Lung (tissue), 17 donors: ENCODE measurements at places on chromosomes 2 and 18. TPM values are rescaled to one million over a fixed set of nuclear protein-coding genes. Genes with fewer than 3 reads are reported as not detected.

Gene RIT2
- polyA plus RNA-seq = not detected

Gene C2orf81
- polyA plus RNA-seq = 7.3 TPM

Gene FIGLA
- polyA plus RNA-seq = 0.53 TPM

Gene GPATCH11
- 5.3 TPM for polyA plus RNA-seq

Gene RAB17
- 19.3 TPM for polyA plus RNA-seq

Gene CTDSP1
- polyA plus RNA-seq = 123 TPM

Gene TXNDC2
- polyA plus RNA-seq = 0.16 TPM

Gene MYO7B
- polyA plus RNA-seq = 1.6 TPM

Gene CROCC2
- 1.3 TPM for polyA plus RNA-seq

Gene TSHZ1
- 6.2 TPM for polyA plus RNA-seq

Gene SERPINB10
- 0.96 TPM for polyA plus RNA-seq

DNA sequence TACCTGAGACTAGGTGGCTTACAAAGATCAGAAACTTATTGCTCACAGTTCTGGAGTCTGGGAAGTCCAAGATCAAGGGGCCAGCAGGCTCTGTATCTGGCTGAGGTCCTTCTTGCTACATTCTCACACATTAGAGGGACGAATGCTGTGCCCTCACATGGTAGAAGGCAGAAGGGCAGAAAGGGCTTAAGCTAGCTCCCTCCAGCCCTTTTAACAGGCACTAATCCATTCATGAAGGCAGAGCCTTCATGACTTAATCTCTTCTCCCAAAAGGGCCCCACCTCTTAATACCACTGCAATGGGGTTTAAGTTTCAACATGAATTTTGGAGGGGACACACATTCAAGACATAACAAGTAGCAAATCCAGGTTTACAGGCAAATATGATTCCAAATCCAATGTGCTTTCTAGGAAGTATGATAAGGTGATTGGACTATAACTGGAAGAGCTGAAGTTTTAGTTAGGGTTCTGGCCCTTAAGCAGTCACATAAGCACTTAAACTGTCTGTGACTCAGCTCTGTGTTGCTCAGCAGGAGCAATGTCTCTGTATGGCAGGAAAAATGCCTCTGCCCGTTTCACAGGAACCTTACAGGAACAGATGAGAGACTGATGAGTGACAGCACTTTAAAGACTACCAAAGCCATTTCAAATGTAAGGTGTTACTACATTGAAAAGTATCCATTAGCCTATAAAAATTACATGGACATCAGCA is 119.6 kb upstream of the PTPRM start:
- DNase-seq = no peak

- DNase-seq = no peak
Measured at GRCh38 chr18:23068570-23069310, 66.5 kb upstream of the CABLES1 start.

DNA sequence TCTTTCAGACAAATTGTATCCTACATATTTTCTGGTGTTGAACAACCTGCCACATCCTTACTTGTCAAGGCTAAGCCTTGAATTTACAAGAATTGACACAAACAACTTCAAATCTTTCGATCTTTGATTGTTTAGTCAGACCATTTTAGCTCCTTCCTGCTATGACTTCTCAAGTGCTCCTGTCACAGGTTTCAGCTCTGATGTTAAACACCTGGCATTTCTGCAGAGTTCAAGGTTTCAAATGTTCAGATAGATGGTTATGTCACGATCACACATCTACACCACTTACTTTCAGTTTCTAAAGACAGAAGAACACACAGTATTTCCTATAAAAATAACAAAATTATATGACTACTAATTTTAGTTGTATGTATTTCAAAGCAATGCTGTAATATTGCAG is 84.0 kb downstream of the RND3 start:
- no peak for DNase-seq

GRCh38 chr2:193776988-193777387 is 1582.3 kb upstream of the TMEFF2 start:
- no peak for DNase-seq

- no peak for DNase-seq
Measured at GRCh38 chr18:79329786-79330185, 65.9 kb upstream of the NFATC1 start.

DNA sequence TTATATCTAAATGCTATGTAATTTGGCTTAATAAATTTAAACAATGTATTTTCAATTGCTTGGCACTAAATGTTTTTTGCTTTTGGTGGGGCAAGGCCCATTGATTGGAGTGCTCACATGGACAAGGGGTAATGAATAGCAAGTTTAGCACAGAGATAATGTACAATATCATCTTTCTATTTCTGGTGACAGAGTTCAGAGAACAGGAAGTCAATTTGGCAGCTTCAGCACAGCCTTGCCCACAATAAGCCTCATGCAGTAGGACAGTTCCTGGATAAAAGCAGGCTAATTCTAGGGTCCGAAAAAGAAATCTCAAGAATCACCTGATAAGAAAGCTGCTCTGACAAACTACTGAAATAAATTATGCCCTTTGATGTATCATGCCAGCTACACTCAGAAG is 443.9 kb upstream of the FSHR start:
- no peak for DNase-seq

GRCh38 chr2:177178797-177179196 is 33.8 kb upstream of the HNRNPA3 start:
- no peak for DNase-seq

- no peak for DNase-seq
Measured at GRCh38 chr2:29260142-29260772, 145.0 kb downstream of the CLIP4 start.

DNA sequence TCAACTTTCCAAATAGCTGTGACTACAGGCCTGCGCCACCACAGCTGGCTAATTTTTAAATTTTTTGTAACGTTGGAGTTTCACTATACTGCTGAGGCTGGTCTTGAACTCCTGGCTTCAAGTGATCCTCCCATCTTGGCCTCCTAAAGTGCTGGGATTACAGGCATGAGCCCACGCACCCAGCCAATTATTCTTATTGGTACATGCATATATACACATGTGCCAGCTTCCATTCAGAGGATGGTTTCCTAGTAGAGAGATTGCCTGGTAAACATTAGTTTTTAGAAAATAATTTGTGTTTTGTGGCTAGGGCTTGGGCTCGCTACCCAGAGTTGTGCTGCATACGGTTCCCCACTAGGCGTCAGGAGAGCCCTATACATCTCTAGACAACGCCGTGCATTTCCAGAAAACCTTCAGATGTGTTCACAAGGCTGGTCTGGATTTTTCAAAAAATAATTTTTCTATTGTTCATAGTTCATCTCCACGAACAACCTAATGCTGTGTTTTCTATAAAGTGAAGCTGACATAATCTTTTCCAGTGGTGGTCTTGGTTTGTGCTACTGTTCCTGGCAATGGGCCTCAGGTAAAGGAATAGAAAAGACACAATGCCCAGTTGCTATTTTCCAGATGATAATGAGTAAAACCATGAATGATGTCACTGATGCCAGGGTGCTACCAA is 14.6 kb upstream of the AFG3L2 start:
- peak; percentile 70 for DNase-seq

DNA sequence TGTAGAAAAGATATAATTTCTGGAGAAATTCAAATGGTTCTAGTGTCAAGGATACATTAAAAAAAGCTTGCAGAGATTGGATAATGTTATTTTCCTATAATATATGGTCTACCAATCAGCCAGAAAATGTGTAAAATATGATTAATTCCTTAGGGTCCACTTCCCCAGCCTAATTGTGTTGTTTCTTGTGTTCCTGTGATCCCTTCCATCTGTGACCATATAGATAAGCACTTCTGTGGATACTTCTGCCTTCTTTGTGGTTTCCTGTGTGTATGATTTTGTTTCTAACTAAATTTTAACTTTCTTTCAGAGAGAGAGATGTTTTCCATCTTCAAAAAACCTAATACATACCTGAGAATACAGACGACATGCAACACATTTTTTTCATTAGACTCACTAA is 367.1 kb upstream of the PIK3C3 start:
- no peak for DNase-seq

DNA sequence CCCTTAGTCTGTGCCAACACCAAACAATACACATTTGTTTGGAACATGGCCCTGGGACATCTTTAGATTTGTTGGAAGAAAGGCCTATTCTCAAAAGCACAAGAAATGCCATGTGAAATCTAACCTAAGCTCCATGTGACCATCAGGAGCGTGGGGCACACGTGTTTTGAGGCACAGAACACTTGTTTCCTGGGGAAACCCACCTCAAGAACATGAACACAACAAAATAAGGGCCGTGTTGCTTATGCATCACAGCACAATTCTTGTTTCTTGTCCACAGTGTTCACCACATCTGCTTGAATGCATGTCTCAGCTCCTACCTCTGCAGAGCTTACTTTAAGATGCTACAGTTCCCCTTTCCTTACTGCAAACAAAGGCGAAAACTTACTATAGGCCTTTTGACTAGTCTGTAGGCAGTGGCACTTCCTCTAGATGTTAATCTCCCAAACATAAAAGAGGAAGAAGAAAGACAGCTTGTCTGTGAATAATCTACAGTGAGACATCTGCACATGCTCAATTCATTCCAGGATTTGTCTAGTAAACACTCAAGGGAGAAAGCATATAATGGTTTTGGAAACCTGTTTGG is 165.0 kb downstream of the ANKRD44 start:
- DNase-seq = no peak

GRCh38 chr2:212142631-212143030 is 396.0 kb downstream of the ERBB4 start:
- no peak for DNase-seq

DNA sequence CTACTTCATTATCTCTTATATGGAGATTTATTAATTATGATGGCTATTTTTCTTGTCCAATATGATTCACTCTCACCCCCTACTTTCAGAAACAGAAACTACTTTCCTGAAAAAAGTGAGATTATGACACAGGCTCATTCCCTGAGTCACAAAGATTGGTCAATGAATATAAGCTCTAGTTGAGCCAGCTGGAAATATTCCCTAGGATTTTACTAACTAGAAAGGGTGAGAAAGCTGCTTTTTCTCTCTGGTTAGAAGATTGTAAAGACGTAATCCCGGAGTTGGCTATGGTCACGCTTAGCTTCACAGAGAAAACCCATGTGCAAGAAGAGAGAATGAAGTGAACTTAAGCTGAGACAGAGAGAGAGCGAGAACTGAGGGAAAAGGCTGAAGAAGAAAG is 223.7 kb upstream of the SMAD7 start:
- DNase-seq = no peak

- peak; percentile 38 for DNase-seq
Measured at GRCh38 chr2:5394223-5394622, 298.0 kb upstream of the SOX11 start.

DNA sequence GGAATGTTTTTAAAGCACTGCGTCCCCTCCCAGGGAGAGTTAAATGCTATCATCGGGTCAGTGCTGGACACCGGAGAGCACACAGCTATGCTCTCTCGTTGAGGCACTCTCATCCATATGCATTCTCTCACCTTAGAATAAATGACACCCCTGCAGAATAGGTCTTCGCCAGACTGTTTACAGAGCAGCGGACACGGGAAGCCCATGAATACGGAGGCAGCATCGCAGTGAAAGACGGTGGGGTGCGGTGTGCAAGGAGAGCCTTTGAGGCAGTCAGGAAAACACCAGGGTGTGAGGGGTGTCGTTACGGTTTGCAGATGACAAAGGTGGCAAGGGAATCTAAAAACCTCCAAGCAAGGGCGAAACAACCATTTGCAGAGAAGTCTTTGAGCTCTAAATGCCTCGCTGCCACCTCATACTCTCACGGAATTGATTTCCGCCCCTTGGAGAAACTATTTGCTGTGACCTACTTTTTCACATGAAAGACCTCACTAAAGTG is 169.2 kb upstream of the FHL2 start:
- DNase-seq = no peak

DNA sequence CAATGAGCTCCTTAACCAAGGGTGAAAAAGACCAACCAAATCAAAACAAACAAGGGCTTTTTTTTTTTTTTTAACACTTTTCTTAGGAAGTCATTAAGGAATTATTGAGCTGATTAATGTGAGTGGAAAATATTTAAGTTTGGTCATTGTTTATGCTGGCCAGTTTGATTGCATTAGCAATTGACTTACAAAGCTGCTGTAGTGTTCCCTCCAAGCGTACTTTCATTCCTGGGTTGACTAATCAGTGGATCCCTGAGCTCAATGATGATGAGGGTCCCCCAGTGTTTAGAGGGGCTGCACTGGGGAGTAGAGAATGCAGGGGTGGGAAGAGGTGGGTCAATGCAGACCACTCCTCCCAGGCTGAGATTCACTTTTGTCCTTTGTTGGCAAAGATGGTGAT is 119.3 kb downstream of the PRKCE start:
- peak; percentile 76 for DNase-seq

DNA sequence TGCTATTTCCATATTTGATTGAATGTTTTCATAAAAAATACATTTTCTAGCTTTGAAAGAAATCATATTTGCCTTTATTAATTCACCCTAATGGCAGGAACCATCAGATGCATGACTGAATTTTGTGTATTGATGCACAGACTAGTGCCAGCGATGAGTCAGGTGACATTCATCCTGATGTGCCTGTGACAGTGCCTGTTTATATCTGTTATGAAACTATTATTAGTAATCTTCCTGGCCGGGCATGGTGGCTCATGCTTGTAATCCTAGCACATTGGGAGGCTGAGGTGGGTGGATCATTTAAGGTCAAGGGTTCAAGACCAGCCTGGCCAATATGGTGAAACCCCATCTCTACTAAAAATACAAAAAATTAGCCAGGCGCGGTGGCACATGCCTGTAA is 170.0 kb downstream of the TSN start:
- no peak for DNase-seq

GRCh38 chr2:61175036-61175435 is 13.0 kb downstream of the C2orf74 start:
- no peak for DNase-seq

GRCh38 chr2:203126996-203127395 is 111.8 kb upstream of the CYP20A1 start:
- no peak for DNase-seq

- DNase-seq = no peak
Measured at GRCh38 chr18:35777039-35777438, 195.4 kb upstream of the RMP24 start.

GRCh38 chr2:200757399-200757798 is 54.3 kb upstream of the BZW1 start:
- DNase-seq = no peak

- no peak for DNase-seq
Measured at GRCh38 chr2:154195644-154196195, 324.0 kb downstream of the GALNT13 start.
